ENCODE measurements at places on chromosomes 16 and 17. TPM values are rescaled to one million over a fixed set of nuclear protein-coding genes. Genes with fewer than 3 reads are reported as not detected.

KCNH4 gene
- not detected for total RNA-seq

CHD9 gene
- 54.8 TPM for total RNA-seq

CRYM gene
- total RNA-seq = 0.21 TPM

G6PC3 gene
- total RNA-seq = 93.1 TPM

TRPV3 gene
- 1.8 TPM for total RNA-seq

CXCL16 gene
- total RNA-seq = 0.60 TPM

MYH2 gene
- 0.11 TPM for total RNA-seq

IRX5 gene
- total RNA-seq = 93.0 TPM

VAT1L gene
- 2.4 TPM for total RNA-seq

HSPB9 gene
- total RNA-seq = 0.67 TPM

OR1A1 gene
- not detected for total RNA-seq

GRAPL gene
- total RNA-seq = 0.57 TPM

GRCh38 chr16:64478252-64478906, 643.5 kb downstream of the CDH11 start:
- DNase-seq = peak; percentile 71
- no peak overlapping the region for H3K4me3 ChIP-seq
- H3K4me1 ChIP-seq = peaks cover 21% of the 10 kb centered on the region
- peak overlapping the region; percentile 27 for H3K27ac ChIP-seq

DNA sequence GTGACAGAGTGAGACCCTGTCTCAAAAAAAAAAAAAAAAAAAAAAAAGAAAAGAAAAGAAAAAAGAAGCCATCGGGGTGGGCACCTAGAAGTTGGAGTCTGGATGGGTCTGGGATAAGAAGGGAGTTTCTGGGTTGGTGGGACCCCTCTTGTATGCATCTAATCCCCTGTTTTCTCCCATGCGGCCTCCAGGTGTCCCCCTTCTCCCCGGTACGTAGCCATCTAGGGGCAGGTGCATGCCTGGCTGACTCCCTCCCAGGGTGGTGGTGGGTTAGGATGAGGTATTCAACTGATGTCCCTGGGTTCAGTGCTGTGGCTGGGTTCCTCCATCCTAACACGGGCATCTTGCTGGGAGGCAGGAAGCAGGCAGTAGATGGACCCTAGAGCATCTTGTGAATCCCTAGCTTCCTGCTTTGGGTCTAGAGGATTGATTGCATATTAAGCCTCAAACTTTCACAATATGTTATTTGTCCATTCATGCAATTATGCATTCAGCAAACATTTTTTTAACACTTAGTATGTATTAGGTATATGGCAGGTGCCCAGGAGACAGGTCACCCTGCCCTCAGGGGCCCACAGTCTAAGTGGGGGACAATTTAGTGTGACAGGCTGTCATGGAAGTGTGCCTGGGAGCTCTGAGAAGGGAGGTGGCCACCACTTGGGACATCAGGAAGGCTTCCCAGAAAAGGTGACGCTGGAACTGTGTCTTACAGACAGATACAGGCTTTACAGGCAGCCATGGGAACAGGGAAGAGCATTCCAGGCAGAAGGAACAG, 13.1 kb downstream of the FMNL1 start:
- no peak overlapping the region for H3K27ac ChIP-seq
- H3K36me3 ChIP-seq = no peaks in the 10 kb centered on the region
- no peaks in the 10 kb centered on the region for H3K4me1 ChIP-seq
- no peak overlapping the region for H3K4me3 ChIP-seq

DNA sequence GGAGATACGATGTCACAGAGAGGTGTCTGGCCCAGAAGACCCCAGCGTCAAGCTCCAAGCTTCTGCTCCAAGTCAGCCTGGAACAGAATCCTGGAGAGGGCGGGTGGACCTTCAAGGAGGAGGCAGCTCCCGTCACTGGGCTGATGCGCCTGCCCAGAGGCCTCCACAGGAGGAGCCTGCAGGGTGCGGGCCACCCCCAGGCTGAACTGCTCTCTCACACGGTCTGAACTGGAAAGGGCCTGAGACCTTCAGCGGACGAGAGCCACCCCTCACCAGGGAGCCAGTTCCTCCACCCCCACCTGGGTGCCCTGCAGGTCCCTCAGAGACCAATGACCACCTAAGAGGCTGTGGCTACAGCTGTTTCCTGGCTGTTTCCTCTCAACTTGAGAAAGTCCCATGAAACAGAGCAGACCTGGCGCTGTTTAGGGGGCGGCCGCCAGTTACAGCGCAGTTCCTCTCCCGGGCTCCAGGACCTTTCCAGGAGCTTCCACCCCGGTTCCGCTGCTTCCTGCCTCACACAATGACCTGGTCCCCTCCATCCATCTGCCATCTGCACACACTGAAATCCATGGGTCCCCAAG, 36.0 kb upstream of the KLHDC4 start:
- no peaks in the 10 kb centered on the region for H3K27me3 ChIP-seq
- no peak for DNase-seq
- H3K27ac ChIP-seq = no peak overlapping the region
- no peaks in the 10 kb centered on the region for H3K36me3 ChIP-seq
- H3K4me3 ChIP-seq = no peak overlapping the region

- H3K27me3 ChIP-seq = no peaks in the 10 kb centered on the region
- H3K4me3 ChIP-seq = no peak overlapping the region
- no peaks in the 10 kb centered on the region for H3K36me3 ChIP-seq
- H3K4me1 ChIP-seq = peaks cover 14% of the 10 kb centered on the region
- no peak for DNase-seq
Measured at GRCh38 chr16:73232555-73233328, 184.8 kb upstream of the ZFHX3 start.

DNA sequence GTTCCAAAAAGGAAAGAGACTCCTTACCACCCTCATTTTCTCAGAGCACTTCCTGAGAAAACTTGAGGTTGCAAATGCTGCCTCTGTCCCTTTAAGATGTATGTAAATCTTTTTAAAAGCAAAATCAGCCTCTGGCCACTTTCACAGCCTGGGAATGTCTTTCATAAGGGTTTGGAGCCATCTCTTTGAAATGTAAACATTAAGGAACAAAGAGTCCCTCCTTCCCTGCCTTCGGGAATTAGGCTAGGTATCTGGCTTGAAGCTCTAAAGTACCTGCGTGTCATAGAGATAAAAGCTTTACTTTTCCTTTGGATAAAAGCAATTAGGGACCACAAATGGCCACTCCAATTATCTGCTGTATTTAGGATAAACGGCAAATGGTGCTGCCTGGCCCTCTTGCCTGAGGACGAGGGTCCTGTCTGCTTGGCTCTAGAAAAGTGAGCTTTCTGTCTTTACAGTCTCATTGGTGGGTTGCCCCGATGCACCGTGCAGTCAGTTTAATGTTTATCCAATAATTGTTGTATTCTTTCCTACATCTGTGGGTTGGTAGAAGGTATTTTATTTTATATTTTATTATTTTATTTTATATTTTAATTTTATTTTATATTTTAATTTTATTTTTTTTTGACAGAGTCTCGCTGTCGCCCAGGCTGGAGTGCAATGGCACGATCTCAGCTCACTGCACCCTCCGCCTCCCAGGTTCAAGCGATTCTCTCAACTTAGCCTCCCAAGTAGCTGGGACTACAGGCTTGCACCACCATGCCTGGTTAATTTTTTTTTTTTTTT, 23.9 kb downstream of the NLRC3 start:
- H3K27me3 ChIP-seq = no peaks in the 10 kb centered on the region
- no peak overlapping the region for H3K4me3 ChIP-seq
- H3K27ac ChIP-seq = no peak overlapping the region
- no peaks in the 10 kb centered on the region for H3K36me3 ChIP-seq

GRCh38 chr16:86844695-86845094, 266.3 kb downstream of the FOXL1 start:
- H3K4me3 ChIP-seq = no peak overlapping the region
- H3K27me3 ChIP-seq = no peaks in the 10 kb centered on the region
- H3K4me1 ChIP-seq = peaks cover 14% of the 10 kb centered on the region

DNA sequence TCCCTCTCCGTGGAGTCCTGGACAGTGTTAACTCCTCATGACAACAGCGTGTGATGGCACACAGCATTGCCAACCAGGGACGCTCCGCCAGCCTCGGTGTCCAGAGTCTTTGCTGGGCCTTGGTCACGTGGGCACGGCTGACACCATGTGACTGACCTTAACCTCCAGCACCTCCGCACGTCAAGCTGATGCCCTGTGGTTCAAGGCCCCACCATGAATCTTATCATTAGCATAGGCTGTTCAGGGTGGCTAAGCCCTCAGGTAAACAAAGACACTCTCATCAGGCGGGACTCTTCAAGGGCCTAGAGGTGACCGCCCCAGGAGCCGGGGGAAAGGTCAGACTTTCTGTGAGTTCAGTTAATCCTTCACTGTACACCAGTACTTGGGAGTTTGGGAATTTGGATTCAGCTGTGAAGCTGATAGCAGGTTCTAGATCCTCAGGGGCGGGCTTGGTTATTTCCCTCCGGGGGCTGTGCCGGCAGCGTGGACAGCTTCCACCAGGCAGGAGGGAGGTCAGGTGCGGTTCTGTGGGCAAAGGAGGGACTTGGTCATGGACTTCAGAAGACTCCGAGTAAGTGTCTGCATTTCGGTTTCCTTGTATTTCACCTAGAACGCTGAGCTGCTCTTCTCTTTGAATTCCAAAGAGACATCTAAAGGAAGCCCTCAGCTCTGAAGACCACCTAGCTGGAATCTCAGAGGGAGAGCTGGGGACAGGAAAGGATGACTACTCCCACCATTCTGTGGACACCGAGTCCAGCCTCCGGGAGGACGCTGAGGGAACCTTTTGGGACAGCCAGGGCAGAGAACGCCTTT, 195.5 kb upstream of the CIBAR2 start:
- no peaks in the 10 kb centered on the region for H3K27me3 ChIP-seq
- H3K4me3 ChIP-seq = no peak overlapping the region
- H3K36me3 ChIP-seq = no peaks in the 10 kb centered on the region

DNA sequence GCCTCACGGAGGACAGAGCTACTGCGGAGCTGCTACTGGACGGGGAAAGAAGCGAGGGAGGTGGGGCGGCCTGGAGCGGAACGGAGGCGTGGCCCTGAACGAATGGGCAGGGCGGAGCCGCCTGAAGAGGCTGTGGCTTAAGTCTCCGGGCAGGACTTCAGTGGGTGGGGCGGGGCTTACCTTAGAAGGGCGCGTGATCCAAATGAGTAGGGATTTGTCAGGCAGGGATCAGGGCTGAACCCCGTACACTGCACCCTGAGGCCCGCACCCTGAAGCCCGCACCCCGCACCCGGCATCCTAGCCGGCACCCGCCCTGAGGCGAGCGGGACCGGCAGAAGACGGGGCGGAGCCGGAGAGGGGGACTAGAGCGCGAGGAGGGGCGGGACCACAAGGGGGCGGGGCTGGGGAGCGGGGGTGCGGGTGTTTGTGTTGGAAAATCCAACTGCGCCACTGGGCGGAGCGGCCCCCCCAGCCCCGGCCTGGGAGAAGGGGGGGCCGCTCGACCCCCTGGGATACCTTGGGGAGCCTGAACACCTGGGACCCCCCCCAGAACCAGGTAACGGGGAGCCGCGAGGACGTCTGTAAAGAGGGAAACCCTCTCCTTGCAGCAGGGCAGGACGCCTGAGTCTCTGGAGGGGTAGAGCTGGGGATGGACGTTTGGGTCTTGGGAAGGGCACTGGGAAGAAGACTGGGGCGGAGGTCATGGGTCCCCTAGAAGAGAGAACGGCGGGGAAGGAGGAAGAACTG, at the start of gene KDM6B:
Gene KDM6B (plus strand): TSS at position 423 of the 747 bp plus-strand sequence. CDS start 11,338 bp downstream, outside the sequence.
- peak within 1 kb of the TSS; percentile 84 for H3K4me3 ChIP-seq
- H3K27ac ChIP-seq = peak within 1 kb of the TSS; percentile 69
- no peaks in the 10 kb centered on the region for H3K36me3 ChIP-seq
- peaks cover 12% of the 10 kb centered on the region for H3K4me1 ChIP-seq
- H3K27me3 ChIP-seq = no peaks in the 10 kb centered on the region

- H3K36me3 ChIP-seq = no peaks in the 10 kb centered on the region
- peak; percentile 38 for DNase-seq
- H3K27ac ChIP-seq = peak overlapping the region; percentile 67
- peaks cover 39% of the 10 kb centered on the region for H3K4me1 ChIP-seq
- no peak overlapping the region for H3K4me3 ChIP-seq
- no peaks in the 10 kb centered on the region for H3K27me3 ChIP-seq
Measured at GRCh38 chr17:61007980-61008379, 330.3 kb downstream of the BCAS3 start.

DNA sequence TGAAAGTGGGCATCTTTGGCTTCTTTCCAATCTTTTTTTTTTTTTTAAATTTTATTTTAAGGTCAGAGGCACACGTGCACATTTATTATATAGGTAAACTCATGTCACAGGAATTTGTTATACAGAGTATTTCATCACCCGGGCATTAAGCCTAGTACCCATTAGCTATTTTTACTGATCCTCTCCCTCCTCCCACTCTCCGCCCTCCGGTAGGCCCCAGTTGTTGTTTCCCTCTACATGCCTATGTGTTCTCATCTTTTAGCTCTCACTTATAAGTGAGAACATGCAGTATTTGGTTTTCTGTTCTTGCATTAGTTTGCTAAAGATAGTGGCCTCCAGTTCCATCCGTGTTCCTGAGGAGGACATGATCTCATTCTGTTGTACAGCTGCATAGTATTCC, 108.5 kb downstream of the CYB561 start:
- H3K4me1 ChIP-seq = no peaks in the 10 kb centered on the region
- H3K4me3 ChIP-seq = no peak overlapping the region
- no peak overlapping the region for H3K27ac ChIP-seq
- no peak for DNase-seq
- no peaks in the 10 kb centered on the region for H3K27me3 ChIP-seq

- peaks cover 13% of the 10 kb centered on the region for H3K4me1 ChIP-seq
- no peak for DNase-seq
- H3K27ac ChIP-seq = peak overlapping the region; percentile 64
- no peaks in the 10 kb centered on the region for H3K27me3 ChIP-seq
Measured at GRCh38 chr16:50315346-50315997, 49.1 kb downstream of the ADCY7 start.

GRCh38 chr16:10558746-10559641, 21.4 kb downstream of the EMP2 start:
- H3K36me3 ChIP-seq = no peaks in the 10 kb centered on the region
- no peak for DNase-seq
- no peaks in the 10 kb centered on the region for H3K27me3 ChIP-seq
- no peak overlapping the region for H3K27ac ChIP-seq
- H3K4me1 ChIP-seq = no peaks in the 10 kb centered on the region

DNA sequence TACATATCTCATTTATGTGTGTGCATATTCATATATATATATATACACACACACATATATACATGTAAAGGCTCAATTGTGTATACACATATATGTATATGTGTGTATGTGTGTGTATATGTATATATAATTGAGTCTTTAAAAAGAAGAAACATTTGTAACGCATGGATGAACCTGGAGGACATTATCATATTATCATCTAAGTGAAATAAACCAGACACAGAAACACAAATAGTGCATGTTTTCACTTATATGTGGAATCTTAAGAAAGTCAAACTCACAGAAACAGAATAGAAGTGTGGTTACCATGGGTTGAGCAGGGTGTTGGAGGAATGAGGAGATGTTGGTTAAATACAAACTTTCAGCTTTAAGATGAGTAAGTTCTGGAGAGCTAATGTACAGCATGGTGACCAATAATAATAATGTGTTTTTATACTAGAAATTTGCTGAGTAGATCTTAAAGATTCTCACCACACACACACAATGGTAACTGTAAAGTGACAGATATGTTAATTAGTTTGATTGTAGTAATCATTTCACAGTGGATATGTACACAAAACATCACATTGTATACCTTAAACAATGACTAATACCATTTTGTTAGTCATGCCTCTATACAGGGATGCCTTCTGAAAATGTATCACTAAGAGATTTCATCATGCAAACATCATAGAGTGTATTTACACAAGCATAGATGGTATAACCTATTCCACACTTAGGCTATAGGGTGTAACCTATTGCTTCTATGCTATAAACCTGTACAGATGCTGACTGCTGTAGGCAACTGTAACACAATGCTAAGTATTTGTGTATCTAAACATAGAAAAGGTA, 132.6 kb upstream of the CACNG5 start:
- H3K4me1 ChIP-seq = peaks cover 19% of the 10 kb centered on the region
- no peak overlapping the region for H3K27ac ChIP-seq
- no peaks in the 10 kb centered on the region for H3K27me3 ChIP-seq
- H3K4me3 ChIP-seq = no peak overlapping the region
- no peak for DNase-seq
